Activated T-helper 1 cell treated with anti-CD3 and anti-CD28 coated beads, Interleukin-2, amount 50 U/mL, for 16 hours (primary cell): ENCODE measurements at places on chromosomes 12 and 14.

DNA sequence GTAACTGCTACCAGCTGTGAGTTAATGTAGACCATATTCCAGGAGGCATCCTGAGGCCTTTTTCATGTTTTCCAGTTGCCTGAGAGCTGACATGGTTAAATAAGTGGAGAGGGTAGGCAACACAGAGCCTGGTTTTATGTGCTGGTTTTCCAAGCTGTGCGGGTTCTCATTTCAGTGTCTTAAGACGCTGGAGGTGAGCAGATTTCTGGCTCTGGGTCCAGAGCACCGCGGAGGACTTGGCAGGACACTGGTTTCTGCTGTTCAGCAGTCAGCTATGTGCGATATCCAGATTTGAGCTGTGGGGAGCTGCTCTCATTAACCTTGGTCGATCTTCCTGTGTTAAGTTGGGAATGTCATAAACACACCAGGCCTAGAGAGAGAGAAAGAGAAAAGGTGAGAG is 680.8 kb downstream of the BCL11B start:
- DNase-seq = no peak

DNA sequence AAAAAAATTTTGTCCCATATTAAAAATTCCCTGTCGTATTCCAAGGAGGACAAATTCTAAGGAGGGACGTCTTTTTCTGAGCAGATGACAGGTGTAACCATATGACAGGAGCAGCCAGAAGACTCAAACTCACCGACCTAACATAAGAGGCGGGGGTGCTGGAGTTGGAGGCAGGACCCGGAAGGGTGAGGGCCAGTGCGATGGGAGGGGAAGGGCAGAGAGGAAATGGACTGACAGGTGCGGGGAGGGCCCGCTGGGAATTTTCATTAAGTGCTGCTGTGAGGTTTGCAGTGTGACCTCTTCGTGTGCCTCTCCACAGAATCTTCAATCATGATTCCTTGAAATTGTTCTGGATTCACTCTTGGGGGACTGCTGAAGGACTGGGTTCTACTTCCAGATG is 189.4 kb downstream of the NTF3 start:
- no peak for DNase-seq

DNA sequence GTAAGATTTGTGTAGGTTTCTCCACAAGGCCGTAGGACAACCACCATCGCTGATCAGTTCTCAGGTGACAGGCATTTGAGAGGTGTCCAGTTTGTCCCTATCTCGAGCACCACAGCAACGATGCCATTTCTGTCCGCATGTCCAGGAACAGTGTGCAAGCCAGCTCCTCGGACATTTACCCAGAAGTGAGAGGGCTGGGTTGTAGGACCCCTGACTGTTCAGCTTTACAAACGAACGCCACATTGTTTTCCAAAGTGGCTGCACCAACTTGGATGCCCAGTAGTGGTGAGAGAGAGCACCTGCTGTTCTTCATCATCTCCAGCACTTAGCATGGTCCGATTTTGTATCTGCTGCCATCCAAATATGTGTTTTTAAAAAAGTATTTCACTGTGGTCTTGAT is 38.6 kb downstream of the CYP46A1 start:
- no peak for DNase-seq

GRCh38 chr12:26836201-26836600 is 3.2 kb upstream of the ITPR2 start:
- DNase-seq = no peak

- DNase-seq = no peak
Measured at GRCh38 chr12:127487031-127487430, 779.9 kb upstream of the TMEM132C start.

DNA sequence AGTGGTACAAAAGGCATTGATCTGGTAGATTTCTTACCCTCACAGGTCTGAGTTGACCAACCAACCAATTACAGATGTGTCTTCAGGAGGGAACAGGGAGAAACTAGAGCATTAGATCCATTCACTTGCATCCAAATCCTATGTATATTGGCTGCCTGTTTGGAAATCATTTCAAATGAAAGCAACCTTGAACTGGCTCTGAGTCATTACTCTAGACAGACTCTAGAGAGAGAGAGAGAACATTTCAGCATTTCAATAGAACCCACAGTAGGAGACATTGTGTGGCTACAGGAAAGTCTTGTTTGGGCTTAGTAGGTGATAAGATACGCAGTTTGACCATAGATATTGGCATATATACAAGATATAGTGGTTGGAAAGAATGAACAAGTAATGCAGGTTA is 114.5 kb downstream of the PTPRR start:
- DNase-seq = no peak

- no peak for DNase-seq
Measured at GRCh38 chr12:108559748-108560147, 1.2 kb downstream of the SART3 start.

GRCh38 chr14:37237735-37238200 is 40.0 kb downstream of the MIPOL1 start:
- no peak for DNase-seq

DNA sequence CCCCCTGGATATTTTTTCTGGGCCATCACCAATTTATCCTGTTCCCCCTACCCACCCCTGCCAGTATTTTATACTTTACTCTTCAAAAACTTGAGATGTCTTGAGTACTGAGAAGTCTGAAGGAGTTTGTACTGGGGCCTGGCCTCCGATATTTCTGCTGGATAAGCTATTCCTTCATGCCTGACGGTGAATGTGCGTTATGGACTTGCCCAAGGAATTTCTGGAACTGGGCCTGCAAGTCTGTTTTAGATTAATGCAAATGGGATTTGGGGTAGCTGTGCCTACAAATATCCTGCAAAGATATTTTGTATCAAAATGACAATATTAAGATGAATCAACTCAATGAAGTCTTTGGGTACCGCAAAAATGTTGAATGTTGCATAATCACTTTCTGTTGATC is at the start of gene PTCSC3:
PTCSC3 (minus strand) TSS at position 199 of the 400 bp plus-strand sequence.
- no peak for DNase-seq

DNA sequence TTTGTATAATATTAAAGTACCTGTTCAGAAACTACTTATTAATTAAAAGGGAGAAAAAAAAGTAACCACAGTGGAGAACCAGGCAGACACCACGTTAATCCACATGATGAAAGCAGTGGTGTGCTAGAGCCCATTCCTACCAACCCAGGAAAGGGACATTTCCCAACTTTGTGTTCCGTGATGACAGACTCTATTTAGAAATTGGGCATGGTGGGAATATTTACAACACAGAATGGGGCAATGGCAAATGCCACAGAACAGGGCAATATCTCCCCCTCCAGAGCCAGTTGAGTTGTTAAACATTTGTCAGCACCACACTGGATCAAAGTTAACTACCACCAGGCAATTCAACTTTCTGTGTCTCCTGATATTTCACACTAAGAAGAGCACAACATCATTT is 1.2 kb upstream of the HIGD1C start:
- no peak for DNase-seq

- DNase-seq = no peak
Measured at GRCh38 chr12:112860181-112860580, 46.6 kb upstream of the OAS1 start.

DNA sequence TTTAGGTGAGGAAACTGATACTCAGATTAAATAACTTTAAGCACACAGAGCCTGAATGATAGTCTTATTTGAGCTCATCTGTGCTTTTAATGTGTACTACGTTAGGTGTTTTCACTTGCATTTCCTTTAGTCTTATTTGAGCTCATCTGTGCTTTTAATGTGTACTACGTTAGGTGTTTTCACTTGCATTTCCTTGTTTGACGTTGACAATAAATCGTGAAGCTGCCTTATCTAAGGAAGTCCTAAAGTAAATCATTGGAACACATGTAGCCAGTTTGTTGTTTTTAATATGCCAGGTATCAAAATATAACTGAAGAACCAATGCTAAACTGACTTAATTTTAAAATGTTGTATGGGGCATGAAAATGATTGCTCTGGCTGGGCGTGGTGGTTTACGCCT is 2.0 kb downstream of the RAP1B start:
- DNase-seq = no peak

- no peak for DNase-seq
Measured at GRCh38 chr14:32298346-32298745, 30.8 kb upstream of the AKAP6 start.

DNA sequence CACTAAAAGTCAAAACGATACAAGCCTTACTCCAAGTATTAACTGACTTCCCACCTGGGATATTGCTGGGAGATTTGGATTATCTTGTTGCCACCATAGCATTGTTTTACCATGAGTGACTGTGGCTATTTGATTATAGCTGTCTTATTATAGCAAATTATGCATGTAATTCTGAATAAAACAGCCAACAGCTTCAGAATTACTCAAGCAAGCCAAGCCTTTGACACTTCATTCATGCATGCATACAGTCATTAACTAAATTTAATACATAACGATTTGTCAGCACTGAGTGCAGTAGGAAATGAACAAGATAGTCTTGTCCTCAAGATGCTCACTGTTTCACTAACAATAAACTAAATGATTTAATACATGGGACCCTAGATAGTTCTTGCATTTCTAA is 133.0 kb upstream of the FRMD6 start:
- DNase-seq = no peak

DNA sequence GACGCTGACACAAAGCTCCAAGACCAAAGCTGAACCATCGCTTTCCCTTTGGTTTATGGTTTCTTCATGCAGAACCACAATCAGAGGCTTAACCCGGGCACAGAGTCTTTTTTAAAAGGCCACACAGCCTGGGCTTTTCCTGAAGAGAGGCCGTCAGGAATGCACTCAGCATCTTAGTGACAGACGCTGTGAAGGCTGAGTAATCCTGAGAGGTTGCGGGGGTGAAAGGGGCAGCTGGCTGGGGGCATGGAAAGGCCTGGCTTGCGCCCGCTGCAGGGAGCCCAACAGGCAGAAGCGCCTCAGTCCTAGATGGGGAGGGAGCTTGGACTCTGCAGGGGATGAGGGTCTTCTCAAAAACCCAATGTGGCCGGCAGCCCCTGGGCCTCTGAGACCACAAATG is 13.6 kb downstream of the CTDSP2 start:
- no peak for DNase-seq

GRCh38 chr12:16228067-16228466 is 49.4 kb downstream of the SLC15A5 start:
- no peak for DNase-seq

DNA sequence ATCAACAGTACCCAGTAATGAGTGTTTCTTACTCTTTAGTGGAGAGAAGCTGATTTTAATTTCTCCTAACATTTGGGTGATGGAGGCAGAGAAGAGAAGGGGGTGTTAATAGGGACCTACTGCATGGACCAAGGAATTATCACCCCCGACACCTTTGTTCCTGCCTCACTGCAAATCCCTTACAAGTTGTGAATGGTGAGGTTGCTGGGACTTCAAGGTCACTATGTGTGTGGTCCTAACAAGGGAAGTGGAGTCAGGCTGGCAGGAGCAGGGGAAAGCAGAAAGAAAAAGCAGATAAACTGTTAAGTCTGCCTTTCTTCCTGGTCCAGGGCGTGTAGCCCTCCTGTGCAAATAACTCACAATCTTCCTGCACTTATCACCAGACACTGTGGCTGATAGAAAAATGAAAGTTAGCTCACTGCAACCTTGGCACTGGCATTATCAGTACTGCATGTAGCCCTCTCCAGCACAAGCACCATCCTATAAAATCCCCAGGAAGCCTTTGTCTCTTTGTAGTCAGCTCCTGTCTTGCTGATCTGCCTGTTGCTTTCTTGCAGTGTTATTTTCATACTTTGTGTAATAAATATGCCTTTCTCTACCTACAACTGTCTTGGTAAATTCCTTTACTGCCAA is 112.3 kb upstream of the DNM1L start:
- no peak for DNase-seq

- no peak for DNase-seq
Measured at GRCh38 chr12:99370421-99371138, 277.0 kb upstream of the GARIN6 start.

GRCh38 chr14:55845963-55846825 is 266.2 kb downstream of the KTN1 start:
- DNase-seq = no peak

DNA sequence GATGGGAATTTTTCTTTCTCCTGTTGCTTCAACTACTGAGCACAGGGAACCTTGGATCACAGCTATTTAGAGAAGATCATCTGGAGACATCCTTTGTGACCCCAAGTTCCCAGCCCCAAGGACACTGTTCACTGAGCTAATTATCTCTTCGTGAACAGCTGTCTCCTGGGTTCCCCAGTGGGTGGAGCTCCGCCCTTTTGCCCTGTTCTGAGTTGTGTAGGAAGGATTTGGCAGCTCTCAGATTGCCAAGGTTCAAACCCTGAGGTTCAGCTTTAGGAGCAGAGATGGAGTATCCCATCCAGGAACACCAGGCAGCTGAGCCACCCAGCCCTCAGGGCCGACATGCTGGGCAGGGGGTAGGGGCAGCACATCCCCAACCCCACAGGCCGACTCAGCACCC is 32.0 kb downstream of the NGB start:
- DNase-seq = no peak

- DNase-seq = no peak
Measured at GRCh38 chr12:91307957-91308670, 125.5 kb upstream of the DCN start.

DNA sequence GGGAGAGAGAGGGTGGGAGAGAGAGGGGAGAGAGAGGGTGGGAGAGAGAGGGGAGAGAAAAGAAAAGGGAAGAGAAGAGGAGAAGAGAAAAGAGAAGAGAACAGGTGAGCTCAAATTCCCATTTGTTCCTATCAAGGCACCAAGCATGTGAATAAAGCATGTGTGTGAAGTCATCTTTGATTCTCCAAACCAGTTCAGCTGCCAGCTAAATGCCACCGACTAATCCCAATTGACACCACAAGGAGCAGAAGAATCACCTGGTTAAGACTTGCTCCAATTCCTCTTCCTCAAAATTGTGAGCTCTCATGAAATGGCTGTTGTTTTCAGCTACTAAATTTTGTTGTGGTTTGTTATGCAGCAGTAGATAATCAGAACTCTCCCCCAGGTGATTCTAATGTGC is 188.9 kb downstream of the TMX1 start:
- DNase-seq = no peak

- DNase-seq = no peak
Measured at GRCh38 chr14:28671425-28671824, 95.2 kb upstream of the FOXG1 start.
